Stimulated activated CD4-positive, alpha-beta T cell treated with anti-CD3 and anti-CD28 coated beads, Interleukin-1b, Interleukin-23, amount 100 ng/mL, for 1 hour (primary cell): ENCODE measurements at places on chromosomes 5 and 9.

DNA sequence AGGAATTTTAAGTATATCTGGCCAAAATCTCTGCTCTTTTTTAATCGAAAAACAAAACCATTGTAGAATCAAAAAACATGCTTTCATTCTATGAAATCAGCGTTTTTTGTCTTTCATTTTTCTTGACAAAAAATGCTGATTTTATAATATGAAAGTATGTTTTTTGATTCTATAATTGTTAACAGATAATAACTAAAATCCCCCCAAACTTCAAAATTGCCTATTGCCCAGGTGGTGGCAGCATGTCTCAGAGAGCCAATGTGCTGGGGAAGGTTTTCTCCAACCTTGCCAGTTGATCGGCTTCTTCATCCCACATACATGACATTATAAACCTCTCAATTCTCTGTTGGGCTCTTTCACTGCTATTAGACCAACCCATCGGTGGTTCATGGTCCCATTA is 5.1 kb upstream of the SMIM15 start:
- no peak for DNase-seq

DNA sequence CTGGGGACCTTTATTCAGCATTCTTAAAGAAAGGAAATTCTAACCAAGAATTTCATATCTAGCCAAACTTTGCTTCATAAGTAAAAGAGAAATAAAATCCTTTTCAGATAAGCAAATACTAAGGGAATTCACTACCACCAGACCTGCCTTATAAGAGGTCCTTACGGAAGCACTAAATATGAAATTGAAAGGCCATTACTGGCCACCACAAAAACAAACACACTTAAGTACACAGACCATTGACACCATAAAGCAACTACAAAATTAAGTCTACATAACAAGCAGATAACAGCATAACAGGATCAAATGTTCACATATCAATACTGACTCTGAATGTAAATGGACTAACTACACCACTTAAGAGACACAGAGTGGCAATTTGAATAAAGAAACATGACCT is 361.4 kb upstream of the POU5F2 start:
- DNase-seq = no peak

GRCh38 chr5:21593261-21593660 is 1259.9 kb downstream of the CDH12 start:
- DNase-seq = no peak

DNA sequence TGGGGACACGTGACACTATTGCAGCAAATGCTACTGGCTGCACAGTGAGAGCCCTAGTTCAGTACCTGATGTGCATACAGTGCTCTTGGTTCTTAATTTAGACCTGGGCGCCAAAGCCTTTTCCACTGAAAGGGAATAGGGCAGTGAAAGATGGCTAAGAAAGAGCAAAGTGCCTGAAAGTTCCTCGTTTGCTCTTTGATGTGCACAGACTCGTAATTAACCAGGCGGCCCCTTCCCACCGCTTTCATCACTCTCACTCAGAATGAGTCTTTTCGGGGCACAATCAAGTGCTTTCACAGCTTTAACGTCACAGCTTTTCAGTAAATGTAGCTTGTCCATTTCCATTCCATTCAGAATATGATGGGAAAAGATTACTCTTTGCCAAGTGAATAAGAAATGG is 116.6 kb upstream of the ADRA1B start:
- no peak for DNase-seq

DNA sequence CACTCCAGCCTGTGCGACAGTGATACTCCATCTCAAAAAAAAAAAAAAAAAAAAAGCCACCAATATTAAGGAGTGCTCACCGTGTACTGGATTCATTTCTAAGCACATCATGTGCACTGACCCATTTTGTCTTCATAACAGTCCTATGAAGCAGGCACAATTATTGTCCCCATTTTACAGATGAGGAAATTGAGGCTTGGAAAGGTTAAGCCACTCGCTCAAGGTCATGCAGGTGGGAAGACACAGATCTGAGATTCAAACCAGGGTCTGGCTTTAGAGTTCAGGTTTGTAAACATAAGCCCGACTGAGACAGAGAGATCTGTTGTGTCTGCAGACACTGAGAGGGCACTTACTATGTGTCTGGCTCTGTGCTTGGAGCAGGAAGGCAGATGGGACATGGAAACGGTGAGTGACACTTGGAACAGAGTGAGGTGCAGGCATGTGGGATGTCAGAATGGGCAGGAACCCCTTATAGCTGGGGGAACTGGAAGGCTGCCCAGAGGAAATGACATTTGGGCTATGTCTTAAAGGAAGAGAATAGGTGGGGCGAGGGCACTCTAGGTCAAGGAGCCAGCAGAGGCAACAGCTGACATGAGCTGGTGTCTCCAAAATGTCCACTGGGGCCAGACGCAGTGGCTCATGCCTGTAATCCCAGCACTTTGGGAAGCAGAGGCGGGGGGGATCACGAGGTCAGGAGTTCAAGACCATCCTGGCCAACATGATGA is 69.9 kb downstream of the STK10 start:
- DNase-seq = no peak
